ENCODE measurements at places on chromosomes 12 and 14.

DNA sequence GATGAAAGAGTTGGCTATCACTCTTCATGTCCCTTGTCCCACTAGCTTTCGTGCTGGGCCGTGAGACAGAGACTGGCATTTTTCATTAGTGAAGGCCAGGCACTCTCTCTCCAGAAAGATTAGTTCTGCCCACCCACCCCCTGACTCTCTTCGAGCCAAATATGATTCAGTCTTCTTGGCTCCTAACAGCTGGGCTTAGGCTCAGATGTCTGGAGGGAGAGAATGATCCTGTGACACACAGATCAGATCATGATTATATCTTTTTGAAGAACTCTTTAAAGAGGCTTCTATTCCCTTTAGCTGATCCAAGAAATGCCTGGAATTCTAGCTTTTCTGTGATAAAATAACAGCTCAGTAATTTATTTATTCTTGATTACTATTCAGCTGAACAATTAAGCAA, 5.2 kb upstream of the GNG2 start:
- DNase-seq, result no peak

- no peak for DNase-seq
Observed at GRCh38 chr12:58919231-58920101, 838 bp downstream of the LRIG3 start.

DNA sequence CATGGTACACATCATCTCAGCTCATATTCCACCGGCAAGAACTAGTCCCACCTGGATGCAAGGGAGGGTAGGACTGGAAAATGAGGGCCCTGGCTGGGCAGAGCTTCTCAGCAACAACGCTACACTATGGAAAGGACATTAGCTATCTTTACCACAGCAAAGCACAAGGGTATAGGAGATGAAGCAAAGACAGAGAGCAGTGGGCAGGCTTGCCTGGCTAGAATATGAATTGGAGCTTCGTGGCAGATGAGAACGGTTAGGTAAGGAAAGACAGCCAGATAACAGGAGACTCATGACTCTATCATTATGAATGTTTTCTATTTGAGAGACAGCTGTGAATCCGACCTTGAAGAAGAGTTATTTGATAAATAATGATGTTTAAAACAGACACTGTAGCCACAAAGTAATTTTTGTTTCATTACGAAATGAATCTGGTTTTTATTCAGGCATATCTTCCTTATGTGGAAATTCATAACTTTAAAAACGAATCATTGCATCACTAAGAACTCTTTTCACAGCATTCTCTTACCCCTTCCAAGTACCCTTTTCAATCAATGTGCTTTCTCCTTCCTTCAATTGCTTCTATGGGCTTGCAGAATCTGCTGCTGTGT, 59.1 kb upstream of the PCED1B start:
- DNase-seq, result no peak

DNA sequence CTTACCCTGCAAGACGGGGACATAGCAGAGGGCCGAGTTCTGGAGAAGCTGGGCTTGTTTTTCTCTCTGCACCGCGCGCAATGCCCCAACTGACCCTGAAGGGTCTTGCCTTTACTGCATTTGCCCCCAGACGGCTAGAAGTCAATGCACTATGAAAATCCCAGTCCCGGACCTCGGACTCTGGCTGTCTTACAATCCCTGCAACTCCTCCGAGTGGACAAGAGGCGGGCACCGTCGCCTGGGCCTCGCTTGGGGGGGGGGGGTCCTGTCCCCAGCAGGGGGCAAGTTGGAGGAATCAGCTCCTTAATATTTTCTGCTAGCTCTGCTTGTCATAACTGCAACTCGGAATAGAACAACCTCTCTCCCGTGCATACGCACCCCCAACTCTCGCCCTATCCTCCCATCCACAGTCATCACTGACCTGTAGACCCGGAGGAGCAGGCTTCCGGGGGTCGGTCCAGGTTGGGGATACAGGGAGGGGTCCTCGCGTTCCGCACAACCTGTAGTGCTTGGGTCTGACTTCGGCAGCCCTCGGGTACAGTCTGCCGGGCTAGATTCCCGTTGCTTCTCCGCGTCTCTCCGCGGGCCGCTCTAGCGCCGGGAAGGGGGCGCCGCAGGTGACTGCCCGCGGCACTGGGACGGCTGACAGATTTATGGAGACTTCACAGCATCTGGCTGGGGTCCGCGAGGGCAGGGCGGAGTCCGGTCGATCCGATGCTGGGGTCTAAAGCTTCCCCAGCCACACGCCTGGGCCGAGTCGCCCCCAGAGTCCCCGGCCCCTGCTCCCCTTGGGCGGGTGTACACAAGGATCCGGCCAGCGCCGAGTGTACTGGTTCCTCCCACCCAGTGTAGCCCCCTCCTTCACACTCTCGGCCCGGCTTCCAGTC, 3.3 kb upstream of the PAX9 start:
- no peak for DNase-seq

GRCh38 chr12:46452061-46452615, 79.6 kb upstream of the SLC38A2 start:
- no peak for DNase-seq

GRCh38 chr12:114784526-114784925, 100.6 kb upstream of the TBX3 start:
- DNase-seq, result no peak

GRCh38 chr14:89117012-89117411, 292.6 kb downstream of the TTC8 start:
- no peak for DNase-seq

DNA sequence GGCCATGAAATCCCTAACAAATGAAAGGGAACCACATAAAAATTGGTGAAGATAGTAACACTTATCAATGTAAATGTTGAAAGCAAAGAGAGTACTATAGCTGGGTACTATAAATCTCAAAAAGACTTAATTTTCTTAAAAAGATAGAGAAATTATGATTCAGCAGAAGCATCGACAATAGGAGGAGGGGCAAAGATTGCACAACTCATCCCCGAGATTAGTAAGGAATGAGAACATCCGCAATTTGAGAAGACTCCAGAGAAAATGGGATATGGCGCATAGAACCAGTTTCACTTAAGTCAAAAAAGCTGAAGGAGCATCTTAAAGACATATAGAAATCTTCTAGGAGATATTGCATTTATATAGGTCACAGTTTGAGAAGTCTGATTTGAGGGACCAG, 220.2 kb upstream of the SLC16A7 start:
- DNase-seq, result no peak

GRCh38 chr14:59256331-59256730, 67.9 kb downstream of the DAAM1 start:
- DNase-seq, result no peak

- no peak for DNase-seq
Observed at GRCh38 chr12:64696080-64696741, 63.0 kb downstream of the GNS start.

DNA sequence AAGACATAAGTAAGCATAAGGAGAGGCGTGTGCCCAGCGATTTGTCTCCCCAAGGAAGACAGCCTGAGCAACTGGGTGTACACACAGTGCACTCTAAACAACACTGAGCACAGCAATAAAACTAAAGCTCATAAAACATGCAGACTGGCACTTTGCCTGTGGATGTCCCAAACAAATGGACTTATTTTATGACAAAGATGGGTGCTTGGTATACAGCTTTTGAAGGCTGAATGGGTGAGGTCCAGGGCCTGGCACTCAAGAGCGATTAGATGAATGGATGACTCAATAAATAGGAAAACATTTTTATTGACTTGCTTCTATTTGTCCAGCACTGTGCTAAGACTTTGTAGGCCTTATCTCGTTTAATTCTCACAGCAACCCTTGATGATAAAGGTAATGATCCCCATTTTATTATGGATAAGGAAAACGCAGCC, 28.5 kb downstream of the LGMN start:
- DNase-seq, result no peak

DNA sequence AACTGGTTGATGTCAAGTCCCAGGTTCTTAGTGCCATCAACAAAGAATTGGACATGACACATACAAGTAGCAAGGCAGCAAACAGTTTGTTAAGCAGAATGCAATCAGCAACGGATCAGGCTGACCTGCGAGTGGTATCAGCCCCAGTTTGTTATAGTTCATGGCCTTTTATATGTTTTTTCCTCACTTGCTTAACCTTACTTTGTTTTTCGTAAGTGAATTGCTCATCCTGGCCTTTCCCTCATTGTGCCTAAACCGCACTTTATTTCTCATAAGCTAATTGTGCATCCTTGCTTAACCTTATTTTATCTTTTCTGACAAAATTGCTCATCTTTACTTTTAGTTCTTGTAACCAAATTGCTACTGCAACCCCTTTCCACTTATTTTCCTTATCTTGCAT, 4.1 kb downstream of the ETFBKMT start:
- no peak for DNase-seq

DNA sequence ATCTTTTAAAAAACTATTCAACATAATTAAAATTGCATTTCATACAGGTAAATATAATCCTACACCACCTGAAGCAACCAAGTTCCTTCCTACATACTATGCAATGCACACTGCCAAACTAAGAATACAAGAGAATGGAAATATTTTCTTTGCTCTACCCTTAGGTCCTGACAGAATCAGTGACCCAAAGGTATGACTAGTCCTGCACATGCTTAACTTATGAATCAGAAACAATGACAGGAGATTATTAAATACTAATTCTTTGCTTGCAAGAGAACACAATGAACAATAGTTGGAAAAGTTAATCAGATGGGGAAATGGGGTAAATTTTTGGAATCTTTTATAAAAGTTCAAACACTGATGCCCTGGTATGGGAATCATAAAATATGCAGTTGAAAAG, 220.1 kb downstream of the SOX5 start:
- no peak for DNase-seq

- DNase-seq, result peak; percentile 36
Observed at GRCh38 chr12:55996201-55996714, 818 bp upstream of the SUOX start.
